Activated CD4-positive, alpha-beta T cell treated with anti-CD3 and anti-CD28 coated beads for 36 hours (primary cell): ENCODE measurements at places on chromosomes 12 and 14.

- peak; percentile 53 for DNase-seq
These were observed 516 bp downstream of the ANKRD9 start for GRCh38 chr14:102508774-102509745.

DNA sequence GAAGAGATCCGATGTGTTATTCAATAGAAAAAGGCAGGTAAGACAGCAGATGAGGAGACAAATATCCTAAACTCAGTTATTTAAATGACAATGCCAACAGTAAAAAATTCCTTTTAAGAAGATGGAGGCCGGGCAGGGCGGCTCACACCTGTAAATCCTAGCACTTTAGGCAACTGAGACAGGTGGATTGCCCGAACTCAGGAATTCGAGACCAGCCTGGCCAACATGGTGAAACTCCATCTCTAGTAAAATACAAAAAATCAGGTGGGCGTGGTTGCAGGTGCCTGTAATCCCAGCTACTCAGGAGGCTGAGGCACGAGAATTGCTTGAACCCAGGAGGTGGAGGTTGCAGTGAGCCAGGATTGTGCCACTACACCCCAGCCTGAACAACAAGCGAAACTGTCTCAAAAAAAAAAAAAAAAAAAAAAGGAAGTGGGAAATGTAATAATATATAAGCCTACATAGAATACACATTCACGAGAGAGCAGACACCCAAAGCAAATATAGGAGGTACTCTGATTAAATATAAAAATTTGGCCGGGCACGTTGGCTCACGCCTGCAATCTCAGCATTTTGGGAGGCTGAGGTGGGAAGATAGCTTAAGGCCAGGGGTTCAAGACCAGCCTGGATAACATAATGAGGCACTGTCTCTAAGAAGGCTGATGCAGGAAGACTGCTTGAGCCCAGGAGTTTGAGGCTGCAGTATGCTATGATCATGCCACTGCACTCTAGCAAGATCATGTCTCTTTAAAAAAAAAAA, 19.0 kb downstream of the CORO1C start:
- no peak for DNase-seq

DNA sequence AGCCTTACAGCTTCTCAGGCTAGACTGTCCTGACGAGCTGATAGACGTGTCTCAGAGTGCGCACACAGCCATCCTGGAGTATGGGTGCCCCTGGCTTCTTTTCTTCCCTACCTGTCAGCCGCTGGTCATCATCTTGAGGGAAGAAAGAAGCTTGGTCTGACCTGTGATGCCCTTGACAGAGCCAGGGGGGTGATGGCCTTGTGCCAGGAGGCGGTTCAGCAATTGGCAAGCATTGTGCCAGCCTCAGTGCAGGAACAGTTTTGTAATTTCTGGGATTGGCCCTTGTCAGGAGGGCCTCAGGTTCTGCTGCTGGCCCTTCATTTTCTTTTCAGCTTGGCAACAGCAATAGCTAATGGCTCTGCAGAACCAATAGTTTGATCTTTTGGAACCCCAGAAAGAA, 80.1 kb downstream of the ADCK1 start:
- no peak for DNase-seq

DNA sequence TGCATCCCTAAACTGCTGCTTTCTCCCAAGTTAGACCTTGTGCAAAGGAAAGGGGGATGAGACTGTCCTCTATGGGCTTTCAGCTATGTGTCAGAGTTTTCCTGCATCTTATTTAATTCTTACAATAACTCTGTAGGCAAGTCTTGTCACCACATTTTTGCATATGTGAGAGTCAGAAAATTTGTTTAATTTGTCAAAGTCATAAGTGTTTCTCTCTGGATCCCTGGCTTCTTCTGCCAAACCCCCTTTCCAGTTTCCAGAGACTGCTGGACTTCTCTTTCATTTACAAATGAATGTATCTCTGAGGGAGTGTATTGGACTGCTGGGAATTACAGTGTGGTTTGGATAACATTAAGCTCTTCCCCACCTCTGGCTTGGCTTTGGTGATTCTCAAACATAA, 877.6 kb upstream of the SEL1L start:
- DNase-seq, result no peak

GRCh38 chr14:72774141-72774540, 119.8 kb downstream of the DPF3 start:
- no peak for DNase-seq

GRCh38 chr14:101363880-101364391, 197.4 kb upstream of the DIO3 start:
- DNase-seq, result no peak

GRCh38 chr12:32877601-32878459, 18.7 kb downstream of the PKP2 start:
- DNase-seq, result no peak

DNA sequence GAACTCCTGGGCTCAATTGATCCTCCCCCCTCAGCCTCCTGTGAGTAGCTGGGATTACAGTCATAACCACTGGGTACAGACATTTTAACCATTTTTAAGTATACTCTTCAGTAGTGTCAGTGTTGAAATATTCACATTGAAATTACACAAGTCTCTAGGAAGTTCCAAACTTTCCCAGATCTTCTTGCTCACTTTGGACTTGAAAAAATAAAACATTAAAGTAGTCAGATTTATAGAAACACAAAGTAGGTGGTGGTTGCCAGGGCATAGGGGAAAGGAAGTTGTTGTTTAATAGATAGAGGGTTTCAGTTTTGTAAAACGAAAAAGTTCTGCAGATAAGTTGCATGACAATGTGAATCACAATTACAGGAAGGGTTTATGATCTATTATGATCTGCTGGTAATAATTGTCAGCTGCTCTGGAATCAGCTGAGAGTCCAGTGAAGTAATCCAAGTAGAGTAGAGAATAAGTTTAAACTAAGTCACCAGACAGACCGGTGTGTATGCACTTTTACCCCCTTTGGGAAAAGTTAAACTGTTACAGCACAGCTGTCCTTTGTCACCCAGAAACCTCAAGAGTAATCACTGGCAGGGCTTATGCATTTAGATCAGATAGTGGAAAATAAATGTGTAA, 27.4 kb downstream of the PCNX1 start:
- DNase-seq, result peak; percentile 36

GRCh38 chr14:80844872-80845271, 96.7 kb downstream of the CEP128 start:
- no peak for DNase-seq
